ENCODE measurements at places on chromosomes 7 and 10. TPM values are rescaled to one million over a fixed set of nuclear protein-coding genes. Genes with fewer than 3 reads are reported as not detected.

GRCh38 chr7:69577221-69577620 lies 21.1 kb upstream of the AUTS2 start:
- no peak for DNase-seq

- no peak for DNase-seq
These were observed 8.3 kb downstream of the PI4K2A start for GRCh38 chr10:97648562-97649404.

Gene EGFR
- 28.2 TPM for total RNA-seq

Gene SLC26A3
- total RNA-seq: not detected

DNA sequence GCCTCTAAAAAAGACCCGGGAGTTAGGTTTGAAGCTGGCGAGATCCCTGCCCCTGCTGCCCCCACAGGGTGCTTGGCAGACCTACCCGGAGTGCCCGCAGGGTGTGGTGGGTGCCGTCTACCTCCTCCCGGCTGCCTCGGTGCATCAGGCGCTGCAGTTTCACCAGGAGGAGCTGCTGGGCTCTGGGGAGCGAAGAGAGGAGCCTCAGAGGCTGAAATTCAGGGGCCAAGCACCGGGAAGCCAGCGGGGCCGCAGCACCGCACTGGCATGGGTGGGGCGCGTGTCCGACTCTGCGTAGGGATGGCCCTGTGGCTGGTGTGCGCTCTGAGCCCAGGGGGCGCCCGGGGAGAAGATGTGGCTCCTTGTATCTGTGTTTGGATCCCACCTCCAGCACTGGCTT lies 74.3 kb upstream of the GNA12 start:
- no peak for DNase-seq

Gene FKBP9
- 232 TPM for total RNA-seq

Gene EBF3
- total RNA-seq: 29.4 TPM

GRCh38 chr7:125512373-125512772 lies 582.7 kb upstream of the POT1 start:
- no peak for DNase-seq

Gene IGFBP3
- 150 TPM for total RNA-seq

- no peak for DNase-seq
These were observed 101.3 kb upstream of the DNAJB12 start for GRCh38 chr10:72455889-72456595.

- DNase-seq: no peak
These were observed 48.1 kb upstream of the WNT16 start for GRCh38 chr7:121280656-121281055.

DNA sequence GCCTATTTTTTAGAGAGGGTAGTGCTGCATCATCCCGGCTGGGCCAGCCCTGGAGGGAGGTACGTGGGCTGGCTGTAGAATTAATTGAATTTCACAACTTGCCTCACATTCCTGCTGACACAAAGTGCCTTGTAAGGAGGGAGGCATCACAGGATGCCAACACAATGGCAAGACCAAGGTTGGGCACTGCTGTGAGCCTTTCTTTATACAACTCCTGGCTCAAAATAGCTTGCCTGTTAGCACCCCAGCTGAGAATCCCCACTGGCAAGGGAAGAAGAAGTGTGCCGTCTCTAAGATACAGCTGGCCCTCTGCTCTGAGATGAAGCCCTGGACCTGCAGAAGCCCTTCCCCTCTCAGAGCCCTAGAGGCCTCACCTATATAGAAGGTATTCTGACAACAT lies 873.9 kb downstream of the GRID1 start:
- no peak for DNase-seq

DNA sequence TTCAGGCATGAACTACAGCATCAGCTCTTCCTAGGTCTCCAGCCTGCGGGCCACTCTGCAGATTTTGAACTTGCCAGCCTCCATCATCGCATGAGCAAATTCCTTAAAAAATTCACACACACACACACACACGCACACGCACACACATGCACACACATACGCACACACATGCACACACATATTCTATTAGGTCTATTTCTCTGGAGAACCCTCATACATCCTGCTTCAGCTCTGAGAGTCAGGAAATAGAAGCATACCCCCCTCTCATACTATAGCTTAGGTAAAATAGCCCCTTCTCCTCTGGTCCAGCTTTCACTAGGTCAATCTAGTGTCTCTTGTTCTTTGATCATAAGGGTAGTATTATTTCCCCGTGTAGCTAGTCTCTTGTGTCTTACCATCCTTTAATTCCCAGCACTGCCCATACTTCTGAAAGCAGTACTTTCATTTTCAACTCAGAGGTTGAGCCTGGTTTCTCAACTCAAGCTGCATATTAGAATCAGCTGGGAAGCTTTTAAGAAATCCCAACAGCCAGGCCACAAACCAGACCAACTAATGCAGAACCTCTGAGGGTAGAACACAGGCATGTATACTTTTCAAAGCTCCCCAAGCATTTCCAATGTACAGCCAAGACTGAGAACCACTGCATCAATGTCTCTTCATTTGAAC lies 30.9 kb upstream of the ITGB8 start:
- DNase-seq: no peak

DNA sequence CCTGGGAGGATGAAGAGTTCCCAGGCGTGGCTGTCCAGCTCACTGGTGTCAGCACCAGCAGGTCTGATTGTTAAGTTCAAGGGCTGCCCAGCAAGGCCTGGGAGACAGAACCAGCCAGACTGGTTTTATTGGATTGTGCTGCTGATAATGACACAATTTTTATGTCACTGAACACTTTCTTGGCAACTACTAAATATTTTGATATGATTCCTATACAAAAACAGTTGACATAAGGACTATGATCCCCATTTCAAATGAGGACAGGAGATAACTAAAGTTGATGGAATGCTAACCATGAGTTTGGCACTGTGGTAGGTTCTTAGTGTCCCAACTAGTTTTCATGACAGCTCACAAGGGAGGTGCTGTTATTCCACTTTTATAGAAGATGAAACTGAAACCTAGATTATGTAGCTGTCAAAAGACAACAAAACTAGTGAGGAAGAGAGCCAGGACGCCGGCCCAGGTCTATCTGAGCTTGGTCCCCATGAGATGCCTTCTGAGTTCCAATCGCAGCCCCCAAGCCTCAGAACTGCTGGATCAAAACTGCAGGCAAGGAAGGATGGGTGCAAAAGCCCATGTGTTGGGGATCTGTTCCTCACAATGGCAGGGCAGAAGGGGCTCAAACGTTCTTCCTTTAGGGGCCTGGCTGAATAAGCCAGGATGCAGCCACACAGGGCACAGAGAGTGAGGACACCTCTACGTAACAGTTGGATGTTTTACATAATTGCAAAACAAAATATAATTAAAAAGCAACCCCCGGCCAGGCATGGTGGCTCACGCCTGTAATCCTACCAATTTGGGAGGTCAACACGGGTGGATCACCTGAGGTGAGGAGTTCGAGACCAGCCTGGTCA lies 52.8 kb downstream of the COBL start:
- peak; percentile 20 for DNase-seq

GRCh38 chr10:45308707-45309106 lies 6.7 kb downstream of the OR13A1 start:
- DNase-seq: no peak

- no peak for DNase-seq
These were observed 51.4 kb downstream of the FAM241B start for GRCh38 chr10:69681436-69681835.

- DNase-seq: no peak
These were observed 96.6 kb upstream of the NMT2 start for GRCh38 chr10:15265056-15265455.

Gene MALRD1
- 13.8 TPM for total RNA-seq

Gene CABCOCO1
- 2.0 TPM for total RNA-seq

GRCh38 chr10:6037422-6037821 lies 24.7 kb downstream of the IL2RA start:
- no peak for DNase-seq

Gene PLXDC2
- 72.7 TPM for total RNA-seq

GRCh38 chr10:6647811-6648526 lies 67.9 kb upstream of the PRKCQ start:
- DNase-seq: no peak

- no peak for DNase-seq
These were observed 72.0 kb downstream of the SCRN1 start for GRCh38 chr7:29917641-29918040.

Gene WBP1L
- 30.1 TPM for total RNA-seq

DNA sequence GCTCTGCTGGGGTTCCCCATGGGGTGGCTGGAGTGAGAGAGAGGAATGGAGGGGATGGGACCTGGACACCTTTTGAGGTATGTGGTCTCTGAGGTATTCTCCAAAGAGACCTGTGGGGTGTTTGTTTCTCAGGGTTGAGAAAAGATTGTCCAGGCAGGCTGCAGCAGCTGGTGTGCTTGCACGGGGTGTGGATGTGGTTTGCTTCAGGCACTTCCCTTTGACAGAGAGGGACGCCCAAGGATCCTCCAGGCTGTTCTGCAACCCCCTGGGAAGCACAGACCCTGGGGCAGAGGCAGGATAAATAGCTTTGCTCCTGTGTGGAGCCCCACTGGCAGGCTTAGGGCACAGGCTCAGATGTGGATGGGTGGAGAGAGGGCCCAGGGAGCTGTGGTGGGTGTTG lies 115.1 kb upstream of the AGK start:
- no peak for DNase-seq

Gene RAPGEF5
- total RNA-seq: 99.1 TPM
